ENCODE measurements at places on chromosomes 13 and 19. TPM values are rescaled to one million over a fixed set of nuclear protein-coding genes. Genes with fewer than 3 reads are reported as not detected.

GRCh38 chr19:14516746-14517438, 1.3 kb downstream of the DNAJB1 start:
- H3K36me3 ChIP-seq = peaks cover 15% of the 10 kb centered on the region
- peaks cover 28% of the 10 kb centered on the region for H3K4me1 ChIP-seq
- H3K27me3 ChIP-seq = no peaks in the 10 kb centered on the region
- peak overlapping the region; percentile 100 for H3K27ac ChIP-seq

GRCh38 chr13:78607409-78608251, 4.3 kb upstream of the POU4F1 start:
- peaks cover 19% of the 10 kb centered on the region for H3K4me1 ChIP-seq
- no peak for DNase-seq
- peaks cover 10% of the 10 kb centered on the region for H3K27me3 ChIP-seq
- no peak overlapping the region for H3K27ac ChIP-seq

GRCh38 chr19:17075864-17076542, 426 bp downstream of the MYO9B start:
- H3K27ac ChIP-seq = peak overlapping the region; percentile 80
- peaks cover 38% of the 10 kb centered on the region for H3K4me1 ChIP-seq
- no peaks in the 10 kb centered on the region for H3K27me3 ChIP-seq
- peak overlapping the region; percentile 88 for H3K4me3 ChIP-seq

GRCh38 chr13:90798381-90798780, 549.1 kb upstream of the MIR17HG start:
- no peak overlapping the region for H3K4me3 ChIP-seq
- no peak for DNase-seq
- H3K27ac ChIP-seq = no peak overlapping the region
- H3K4me1 ChIP-seq = no peaks in the 10 kb centered on the region

DNA sequence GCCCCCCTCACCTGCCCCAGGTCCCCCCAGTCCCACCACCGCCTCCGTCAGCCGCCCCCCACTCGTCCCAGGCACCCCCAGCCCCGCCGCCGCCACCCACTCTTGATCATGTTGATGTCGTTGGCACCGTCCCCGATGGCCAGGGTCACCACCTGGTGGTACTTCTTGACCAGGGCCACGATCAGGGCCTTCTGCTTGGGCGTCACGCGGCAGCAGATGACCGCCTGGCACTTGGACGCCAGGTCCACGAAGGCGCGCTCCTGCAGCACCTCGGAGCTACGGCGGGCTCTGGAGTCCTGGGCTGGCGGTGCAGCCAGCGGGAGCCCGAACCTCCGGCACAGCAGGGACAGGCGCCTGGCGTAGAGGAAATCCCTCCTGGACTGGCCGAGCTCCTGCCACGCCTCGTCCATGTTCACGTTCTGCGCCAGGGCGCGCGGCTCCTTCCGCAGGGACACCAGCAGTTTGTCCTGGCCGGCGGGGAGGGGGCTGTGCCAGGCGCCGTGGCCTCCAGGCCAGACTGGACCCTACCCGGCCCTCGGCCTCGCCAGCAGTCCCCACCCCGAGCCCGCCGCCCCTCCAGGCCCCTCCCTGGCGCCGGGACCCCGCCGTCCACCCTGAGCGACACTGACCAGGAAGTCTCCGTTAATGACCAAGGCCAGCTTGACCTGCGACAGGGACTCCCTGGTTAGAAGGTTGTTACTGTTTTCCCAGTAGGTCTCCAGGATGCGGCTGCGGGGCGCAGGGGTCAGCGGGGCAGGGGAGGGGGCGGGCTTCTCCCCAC, 22.6 kb downstream of the ATP8B3 start:
- no peak for DNase-seq
- no peak overlapping the region for H3K4me3 ChIP-seq
- H3K36me3 ChIP-seq = no peaks in the 10 kb centered on the region
- no peaks in the 10 kb centered on the region for H3K27me3 ChIP-seq

GRCh38 chr13:86298725-86299124, 499.5 kb upstream of the SLITRK6 start:
- no peak for DNase-seq
- no peak overlapping the region for H3K4me3 ChIP-seq
- no peaks in the 10 kb centered on the region for H3K36me3 ChIP-seq
- no peaks in the 10 kb centered on the region for H3K27me3 ChIP-seq
- H3K27ac ChIP-seq = no peak overlapping the region

- no peaks in the 10 kb centered on the region for H3K36me3 ChIP-seq
- H3K4me1 ChIP-seq = no peaks in the 10 kb centered on the region
- no peak overlapping the region for H3K27ac ChIP-seq
These were observed 16.1 kb upstream of the LMO7 start for GRCh38 chr13:75620020-75620419.

- no peak overlapping the region for H3K27ac ChIP-seq
- H3K4me1 ChIP-seq = no peaks in the 10 kb centered on the region
- DNase-seq = no peak
- H3K27me3 ChIP-seq = peaks cover 3% of the 10 kb centered on the region
- no peak overlapping the region for H3K4me3 ChIP-seq
These were observed 465.8 kb downstream of the OLFM4 start for GRCh38 chr13:53494406-53494805.

DNA sequence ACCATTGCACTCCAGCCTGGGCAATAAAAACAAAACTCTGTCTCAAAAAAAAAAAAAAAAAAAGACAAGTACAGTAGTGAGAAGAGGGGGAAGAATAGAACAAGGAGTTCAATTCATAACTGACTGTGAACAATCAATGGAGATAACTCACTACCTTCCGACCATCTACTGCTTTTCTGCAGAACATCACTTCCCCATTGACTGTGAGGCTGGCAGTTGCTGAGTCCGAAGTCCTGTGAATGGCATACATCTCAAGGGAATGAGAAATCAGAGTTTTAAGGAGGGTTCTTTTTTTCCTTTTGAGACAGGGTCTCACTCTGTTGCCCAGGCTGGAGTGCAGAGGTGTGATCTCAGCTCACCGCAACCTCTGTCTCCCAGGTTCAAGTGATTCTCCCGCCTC, 11.2 kb downstream of the ZNF565 start:
- no peaks in the 10 kb centered on the region for H3K4me1 ChIP-seq
- H3K27ac ChIP-seq = no peak overlapping the region
- DNase-seq = no peak
- peaks cover 7% of the 10 kb centered on the region for H3K36me3 ChIP-seq

DNA sequence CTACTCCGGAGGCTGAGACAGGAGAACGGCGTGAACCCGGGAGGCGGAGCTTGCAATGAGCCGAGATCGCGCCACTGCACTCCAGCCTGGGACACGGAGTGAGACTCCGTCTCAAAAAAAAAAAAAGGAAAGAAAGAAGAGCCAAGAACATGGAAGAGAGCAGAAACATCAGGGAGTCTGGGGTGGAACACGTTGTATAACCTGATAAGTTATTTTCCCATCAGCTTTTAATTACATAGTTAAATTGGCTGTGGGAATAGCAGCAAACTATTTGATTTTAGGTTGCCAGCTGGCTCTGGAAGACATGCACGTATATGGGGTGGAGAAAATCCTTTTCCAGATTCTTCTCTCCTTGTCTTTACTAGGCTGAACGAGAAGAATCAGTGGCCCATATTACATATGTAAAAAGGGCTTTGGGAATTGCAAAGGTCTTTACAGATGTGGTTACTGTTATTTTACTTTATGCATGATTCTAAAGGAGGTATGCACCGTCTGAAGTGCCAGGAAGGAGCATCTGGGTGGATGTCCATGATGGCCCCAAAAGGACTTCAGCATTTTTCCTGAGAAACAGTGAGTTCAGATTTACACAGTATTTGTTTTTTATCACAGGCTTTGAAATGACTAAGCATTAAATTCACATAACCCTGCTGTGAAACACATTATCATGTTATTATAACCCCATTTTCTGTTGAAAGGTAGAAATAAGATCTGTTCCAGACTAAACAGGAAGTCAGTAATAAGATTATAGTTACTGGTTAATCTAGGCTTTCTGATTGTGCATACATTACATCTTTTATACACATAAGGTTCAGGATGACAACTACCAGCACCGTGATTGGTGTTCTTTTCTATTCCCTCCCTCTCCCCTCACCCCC, 4.6 kb upstream of the NAA16 start:
- peaks cover 3% of the 10 kb centered on the region for H3K4me1 ChIP-seq
- H3K27me3 ChIP-seq = no peaks in the 10 kb centered on the region
- no peak overlapping the region for H3K4me3 ChIP-seq
- no peak overlapping the region for H3K27ac ChIP-seq
- no peak for DNase-seq
- no peaks in the 10 kb centered on the region for H3K36me3 ChIP-seq

DNA sequence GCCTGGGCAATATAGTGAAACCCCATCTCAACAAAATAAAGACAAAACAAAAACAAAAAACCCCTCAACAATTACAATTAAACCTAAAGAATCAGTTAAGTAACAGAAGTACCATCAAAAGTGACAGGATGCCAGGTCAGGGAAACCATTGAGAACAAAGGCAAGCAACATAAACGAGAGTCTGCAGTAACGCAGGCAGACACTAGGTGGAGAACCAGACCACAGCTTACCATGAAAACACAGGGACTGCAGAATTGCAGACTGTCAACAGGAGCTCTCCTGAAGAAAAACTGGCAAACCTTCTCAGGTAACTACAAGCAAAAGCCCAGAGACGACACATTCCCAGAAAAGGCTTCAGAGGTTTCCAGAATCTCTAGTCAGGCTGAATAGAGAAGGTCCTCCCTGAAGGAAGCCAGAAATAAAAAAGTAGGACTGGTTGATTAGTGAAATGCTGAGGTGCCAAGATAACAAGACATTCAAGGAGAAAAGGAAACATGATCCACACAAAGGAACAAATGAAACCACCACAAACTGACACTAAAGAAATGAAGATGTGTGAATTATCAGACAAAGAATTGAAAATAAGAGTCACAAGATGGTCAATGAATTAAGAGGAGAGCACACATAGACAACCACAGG, 2.2 kb upstream of the ZNF665 start:
- no peak overlapping the region for H3K4me3 ChIP-seq
- H3K27me3 ChIP-seq = no peaks in the 10 kb centered on the region
- peaks cover 2% of the 10 kb centered on the region for H3K36me3 ChIP-seq
- no peak overlapping the region for H3K27ac ChIP-seq
- DNase-seq = peak; percentile 77

GRCh38 chr19:31110336-31110735, 238.9 kb downstream of the TSHZ3 start:
- no peaks in the 10 kb centered on the region for H3K36me3 ChIP-seq
- H3K4me3 ChIP-seq = no peak overlapping the region
- no peaks in the 10 kb centered on the region for H3K27me3 ChIP-seq
- H3K27ac ChIP-seq = no peak overlapping the region
- DNase-seq = no peak

DNA sequence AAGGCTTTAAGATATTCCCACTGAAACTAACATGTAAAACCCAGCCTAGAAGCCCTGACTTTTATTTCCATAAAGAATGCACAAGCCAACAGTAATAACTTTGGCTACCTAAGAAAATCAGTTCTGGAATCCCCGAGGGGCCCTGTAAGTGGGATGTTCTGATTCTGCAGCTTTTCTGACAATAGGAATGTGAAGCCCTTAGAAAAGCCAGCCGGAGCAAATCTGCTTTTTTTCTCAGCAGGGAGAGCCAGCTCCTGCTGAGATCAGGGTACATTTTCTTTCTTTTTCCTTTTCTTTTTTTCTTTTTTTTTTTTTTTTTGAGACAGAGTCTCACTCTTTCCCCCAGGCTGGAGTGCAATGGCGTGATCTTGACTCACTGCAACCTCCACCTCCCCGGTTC, 8.0 kb upstream of the GARRE1 start:
- no peak for DNase-seq
- no peaks in the 10 kb centered on the region for H3K27me3 ChIP-seq
- no peaks in the 10 kb centered on the region for H3K36me3 ChIP-seq
- no peaks in the 10 kb centered on the region for H3K4me1 ChIP-seq

DNA sequence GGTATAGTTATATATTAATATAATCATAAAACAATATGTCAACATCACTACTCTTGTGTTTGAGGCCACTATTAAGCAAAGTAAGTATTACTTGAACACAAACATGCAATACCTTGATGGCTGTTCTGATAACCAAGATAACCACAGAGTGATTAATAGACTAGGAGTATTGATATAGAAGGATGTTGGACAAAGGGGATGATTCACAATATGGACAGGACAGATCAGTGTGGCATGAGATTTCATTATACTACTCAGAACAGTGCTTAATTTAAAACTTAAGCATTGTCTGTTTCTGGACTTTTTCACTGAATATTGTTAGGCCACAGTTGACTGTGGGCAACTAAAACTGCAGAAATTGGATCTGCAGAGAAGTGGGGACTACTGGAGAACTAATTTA, 384.2 kb downstream of the SLITRK1 start:
- H3K36me3 ChIP-seq = no peaks in the 10 kb centered on the region
- no peak overlapping the region for H3K27ac ChIP-seq
- no peak for DNase-seq
- no peaks in the 10 kb centered on the region for H3K4me1 ChIP-seq

Gene CNN1
- polyA plus RNA-seq = 0.29 TPM

Gene LGALS14
- polyA plus RNA-seq = not detected

Gene KLF5
- polyA plus RNA-seq = 0.25 TPM
